ENCODE measurements at places on chromosomes 11 and 22. TPM values are rescaled to one million over a fixed set of nuclear protein-coding genes. Genes with fewer than 3 reads are reported as not detected.

Gene MS4A15
- not detected for total RNA-seq

DNA sequence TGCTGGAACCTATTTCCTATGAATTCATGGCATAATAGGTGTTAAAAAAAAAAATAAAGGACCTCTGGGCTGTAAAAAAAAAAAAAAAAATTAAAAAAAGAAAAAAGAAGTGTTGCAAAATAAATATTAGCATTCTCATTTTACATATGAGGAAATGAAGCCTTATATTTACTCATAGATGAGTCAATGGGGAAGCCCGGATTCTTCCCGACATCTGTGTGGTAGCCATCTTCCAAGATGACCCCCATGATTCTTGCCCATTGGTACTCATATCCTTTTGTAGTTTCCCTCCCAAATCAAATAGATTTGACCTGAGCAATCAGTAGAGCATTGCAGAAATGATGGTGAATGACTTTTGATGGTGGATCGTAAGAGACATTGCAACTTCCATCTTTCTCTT lies 3.0 kb upstream of the SWAP70 start:
- no peak for DNase-seq

DNA sequence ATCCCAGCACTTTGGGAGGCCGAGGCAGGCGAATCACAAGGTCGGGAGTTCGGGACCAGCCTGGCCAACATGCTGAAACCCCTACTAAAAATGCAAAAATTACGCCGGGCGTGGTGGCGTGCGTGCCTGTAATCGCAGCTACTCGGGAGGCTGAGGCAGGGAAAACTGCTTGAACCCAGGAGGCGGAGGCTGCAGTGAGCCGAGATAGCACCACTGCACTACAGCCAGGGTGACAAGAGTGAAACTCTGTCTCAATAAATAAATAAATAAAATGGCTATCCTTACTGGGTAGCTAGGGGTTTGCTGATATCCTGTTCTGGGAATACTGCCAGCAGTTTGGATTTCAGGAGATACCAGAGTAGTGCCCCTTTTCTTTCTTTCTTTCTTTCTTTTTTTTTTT lies 2.4 kb upstream of the RBM14 start:
- DNase-seq: no peak

DNA sequence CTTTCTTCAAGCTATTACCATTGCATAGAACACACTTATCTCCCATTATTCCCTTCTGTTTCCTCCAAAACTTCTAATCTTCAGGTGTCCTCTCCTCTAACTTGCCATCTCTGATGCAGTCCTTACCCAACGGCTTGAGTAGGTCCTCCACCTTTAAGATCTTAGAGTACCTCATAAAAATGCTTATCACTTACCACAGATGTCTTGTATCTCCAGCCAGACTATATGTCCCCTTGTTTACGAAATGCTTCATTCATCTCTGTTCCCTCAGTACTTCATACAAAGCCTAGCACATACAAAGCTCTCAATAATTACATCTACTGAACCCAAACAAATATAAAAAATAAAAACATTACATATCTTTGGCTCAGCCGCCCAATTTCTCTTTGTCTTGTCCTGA lies 49.2 kb downstream of the PAK1 start:
- no peak for DNase-seq

- DNase-seq: no peak
These were observed 13.3 kb downstream of the FAM118A start for GRCh38 chr22:45322873-45323525.

Data from naive thymus-derived CD8-positive, alpha-beta T cell (primary cell).